ENCODE measurements at places on chromosomes 4 and X.

GRCh38 chrX:73478961-73479360 lies 32.1 kb downstream of the CDX4 start:
- no peak for DNase-seq

GRCh38 chr4:118826723-118827444 lies 9.0 kb downstream of the SEC24D start:
- no peak for DNase-seq

DNA sequence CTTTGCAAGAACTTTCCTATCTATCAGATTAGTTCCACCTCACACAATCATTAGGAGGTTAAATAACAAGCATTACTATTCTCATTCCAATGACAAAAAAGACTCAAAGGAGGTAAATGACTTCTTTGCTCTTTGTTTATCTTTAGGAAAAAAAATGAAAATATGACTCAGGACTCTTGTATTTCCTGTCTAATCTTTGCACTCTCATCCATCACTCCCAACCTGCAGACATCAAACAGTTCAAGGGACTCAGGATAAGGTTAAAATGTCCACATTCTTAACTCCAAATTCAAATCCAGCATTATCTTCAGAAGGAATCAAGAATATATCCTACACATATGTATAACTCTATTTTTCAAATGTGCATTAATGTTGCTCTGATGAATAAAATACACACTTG lies 139.6 kb downstream of the UNC5C start:
- DNase-seq = no peak

GRCh38 chrX:115089419-115089818 lies 72.0 kb upstream of the IL13RA2 start:
- DNase-seq = no peak

DNA sequence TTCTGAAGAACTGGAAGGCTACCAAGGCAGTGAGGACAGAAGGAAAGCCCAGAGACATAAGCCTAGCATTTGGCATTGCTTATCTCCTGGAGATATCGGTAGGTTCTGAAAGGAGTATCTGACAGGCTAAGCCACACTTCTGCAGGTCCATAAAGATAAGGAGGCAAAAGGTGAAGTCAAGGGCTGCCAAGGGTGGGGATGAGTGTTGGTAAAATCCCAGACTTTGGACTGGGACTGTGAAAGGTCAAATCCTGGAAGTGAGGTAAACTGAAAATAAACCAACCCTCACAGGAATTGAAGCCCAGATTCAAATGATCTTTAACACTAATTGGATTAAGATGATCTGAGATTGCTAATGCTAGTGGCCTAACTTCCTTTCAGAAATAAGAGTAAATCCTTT lies 27.4 kb downstream of the GK start:
- DNase-seq = no peak

DNA sequence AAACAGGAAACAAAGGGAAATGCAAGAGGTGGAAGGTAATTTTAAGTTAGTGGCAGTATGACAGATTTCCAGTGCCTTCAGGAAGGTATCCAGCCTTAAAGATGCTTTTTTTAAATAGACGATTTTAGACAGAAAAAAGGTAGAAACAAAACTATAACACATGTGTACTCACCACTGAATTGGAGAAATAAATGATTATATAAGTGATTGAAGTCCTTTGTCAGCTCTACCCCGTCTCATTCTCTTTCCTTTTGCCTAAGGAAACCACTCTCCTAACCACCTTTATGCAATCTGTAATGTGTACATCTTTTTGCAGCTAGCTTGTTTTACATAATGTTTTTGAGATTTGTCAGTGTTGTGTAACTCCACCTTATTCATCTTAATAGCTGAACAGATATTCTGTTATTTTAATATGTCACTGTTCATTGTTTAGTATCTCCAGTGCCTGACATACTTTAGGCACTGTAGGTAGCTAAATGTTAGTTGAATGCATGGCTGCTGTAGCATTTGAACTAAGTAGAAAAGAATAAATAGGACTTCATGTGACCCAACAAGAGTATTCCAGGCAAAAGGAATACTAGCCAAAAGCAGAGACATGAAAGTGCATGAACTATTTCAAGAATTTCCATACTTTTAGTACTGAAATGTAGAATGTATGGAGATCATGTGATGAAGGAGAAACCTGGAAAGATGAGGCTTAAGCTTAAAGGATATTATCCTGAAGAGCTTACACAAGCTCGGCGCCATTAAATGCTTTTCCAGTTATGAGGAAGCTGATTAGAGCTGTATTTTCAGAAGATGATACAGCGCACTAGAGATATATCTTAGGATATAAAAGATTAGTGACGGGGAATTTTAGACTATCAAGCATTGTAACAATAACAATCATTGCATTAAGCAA lies 865 bp downstream of the FAM200B start:
- DNase-seq = no peak

DNA sequence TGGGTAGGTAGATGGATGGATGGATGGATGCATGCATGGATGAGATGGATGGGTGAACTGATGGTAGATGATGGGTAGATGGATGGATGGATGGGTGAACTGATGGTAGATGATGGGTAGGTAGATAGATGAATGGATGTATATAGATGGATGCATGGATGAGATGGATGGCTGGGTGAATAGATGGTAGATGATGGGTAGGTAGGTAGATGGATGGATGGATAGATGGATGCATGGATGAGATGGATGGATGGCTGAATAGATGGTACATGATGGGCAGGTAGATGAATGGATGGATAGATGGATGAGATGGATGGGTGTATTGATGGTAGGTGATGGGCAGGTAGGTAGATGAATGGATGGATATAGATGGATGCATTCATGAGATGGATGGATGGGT lies 15.1 kb upstream of the SLC25A6 start:
- no peak for DNase-seq

DNA sequence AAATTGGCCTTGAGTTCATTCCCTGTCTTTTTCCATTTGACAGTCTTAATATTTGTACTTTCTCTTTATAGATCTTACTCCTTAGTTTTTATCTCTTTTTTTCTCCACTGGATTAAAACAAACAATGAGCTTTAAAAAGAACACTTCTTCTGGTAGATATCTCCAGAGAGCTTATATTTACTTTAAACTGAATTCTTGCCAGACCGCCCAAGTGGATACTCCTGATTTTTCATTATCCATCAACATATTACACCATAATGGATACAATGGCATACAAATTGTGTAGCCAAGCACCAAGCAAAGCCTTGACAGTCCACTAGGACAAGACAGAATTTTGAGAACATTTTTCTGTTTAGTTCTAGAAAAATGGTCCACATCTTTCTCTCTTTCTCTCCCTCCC lies 18.9 kb downstream of the TMSB4X start:
- DNase-seq = no peak
